ENCODE measurements at places on chromosomes 1 and 21. TPM values are rescaled to one million over a fixed set of nuclear protein-coding genes. Genes with fewer than 3 reads are reported as not detected.

- DNase-seq = no peak
These were observed 71.1 kb downstream of the SETD4 start for GRCh38 chr21:35989138-35989735.

DNA sequence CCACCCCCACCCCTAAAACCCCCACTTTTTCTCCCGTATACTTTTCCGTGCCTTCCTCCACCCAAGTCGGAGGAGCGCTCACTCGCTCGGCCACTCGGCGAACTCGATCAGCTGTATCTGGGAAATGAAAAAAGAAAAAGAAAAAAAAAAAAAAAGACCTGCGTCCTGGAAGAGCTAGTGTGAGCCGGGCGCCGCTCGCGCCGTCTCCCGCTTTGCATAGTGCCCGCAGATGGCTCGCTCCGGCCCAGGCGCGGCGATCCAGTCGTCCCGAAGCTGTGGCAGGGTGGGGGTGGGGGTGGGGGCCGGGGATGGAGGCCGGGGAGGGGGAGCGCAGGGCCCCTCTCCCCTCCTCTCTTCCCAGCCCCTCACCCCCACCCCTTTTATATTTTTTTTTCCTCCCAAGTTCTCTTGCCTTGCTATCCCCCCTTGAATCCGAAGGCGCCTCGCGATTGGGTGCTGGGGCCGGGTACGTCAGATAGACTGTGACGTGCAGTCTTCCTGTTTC lies 299 bp upstream of the PROX1 start:
- DNase-seq = peak; percentile 87

- no peak for DNase-seq
These were observed 26.9 kb downstream of the NENF start for GRCh38 chr1:212459656-212460055.

DNA sequence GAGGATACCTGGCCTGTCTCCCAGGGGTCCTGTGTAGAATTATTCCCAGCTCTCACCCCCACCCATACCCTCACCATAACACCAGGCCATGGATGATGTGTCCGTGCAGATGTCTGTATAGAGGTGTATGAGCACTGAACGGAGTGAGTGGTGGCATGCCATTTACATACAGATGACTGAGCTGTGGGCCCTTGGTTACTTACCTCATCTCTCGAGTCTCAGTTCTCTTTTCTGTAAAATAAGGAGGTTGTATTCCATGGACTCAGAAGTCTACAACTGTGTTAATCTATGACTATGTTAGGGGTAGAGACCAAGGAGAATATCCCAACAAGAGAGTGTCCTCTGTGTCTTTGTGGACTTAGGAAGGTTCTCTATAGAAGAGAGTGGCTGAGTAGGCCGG lies 65.6 kb upstream of the CD1D start:
- no peak for DNase-seq

- DNase-seq = no peak
These were observed 52.5 kb downstream of the MRPL37 start for GRCh38 chr1:54252371-54252936.

GRCh38 chr1:167697667-167698141 lies 24.1 kb upstream of the MPZL1 start:
- no peak for DNase-seq

GRCh38 chr1:68148631-68149030 lies 83.7 kb downstream of the WLS start:
- no peak for DNase-seq

DNA sequence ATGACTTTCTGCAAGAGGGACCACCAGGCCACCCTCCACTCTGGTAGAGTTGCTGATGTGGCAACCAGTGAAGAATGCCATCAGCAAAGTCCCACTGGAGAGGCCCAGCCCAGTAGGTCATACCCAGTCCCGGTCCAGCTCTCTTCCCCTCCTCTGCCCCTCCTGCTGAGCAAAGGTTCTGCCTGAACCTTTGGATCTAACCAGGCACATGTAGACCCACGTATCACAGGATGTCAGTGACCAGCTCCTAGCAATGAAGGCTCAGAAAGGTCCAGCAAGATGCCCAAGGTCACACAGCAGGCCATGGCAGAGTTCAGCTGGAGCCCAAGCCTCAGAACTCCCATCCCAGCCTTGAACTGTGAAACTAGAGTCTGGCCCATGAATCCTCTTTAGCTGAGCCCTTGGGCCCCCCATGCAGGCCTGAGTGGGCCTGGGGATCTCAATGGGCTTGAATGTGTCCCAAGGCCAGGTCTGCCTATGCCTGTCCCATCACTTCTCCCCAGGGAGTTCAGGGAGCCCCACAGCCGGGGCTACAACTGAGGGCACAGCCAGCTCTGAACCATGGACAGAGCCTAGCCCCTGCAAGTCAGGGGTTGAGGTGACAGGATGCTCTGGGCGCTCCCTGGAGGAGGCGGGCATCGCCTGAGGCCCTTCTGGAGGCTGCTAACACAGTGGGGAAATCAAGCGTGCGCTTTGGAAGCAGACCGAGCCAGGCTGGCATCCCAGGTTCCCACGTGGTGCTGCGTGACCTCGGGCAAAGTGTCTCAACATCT lies 21.4 kb upstream of the PADI1 start:
- DNase-seq = no peak

Gene SYT14
- not detected for total RNA-seq

DNA sequence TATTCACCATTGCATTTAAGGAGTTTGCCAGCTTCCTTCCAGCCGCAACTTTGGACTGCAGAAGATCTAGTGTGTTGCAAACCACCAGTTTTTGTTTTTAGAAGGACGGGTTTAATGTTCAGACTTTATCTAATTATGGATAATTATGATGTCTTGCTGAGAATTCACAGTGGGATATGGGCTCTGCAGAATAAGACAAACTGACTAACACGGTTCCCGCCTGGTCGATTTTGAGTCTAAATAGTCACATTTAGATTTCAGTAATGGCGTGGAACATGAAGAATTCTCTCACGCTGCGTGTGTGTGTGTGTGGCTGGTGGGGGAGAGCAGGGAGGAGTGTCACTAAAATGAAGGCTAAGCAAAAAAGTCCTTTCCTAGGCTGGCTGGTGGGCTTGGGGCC lies 48.5 kb upstream of the DMRTB1 start:
- DNase-seq = no peak

DNA sequence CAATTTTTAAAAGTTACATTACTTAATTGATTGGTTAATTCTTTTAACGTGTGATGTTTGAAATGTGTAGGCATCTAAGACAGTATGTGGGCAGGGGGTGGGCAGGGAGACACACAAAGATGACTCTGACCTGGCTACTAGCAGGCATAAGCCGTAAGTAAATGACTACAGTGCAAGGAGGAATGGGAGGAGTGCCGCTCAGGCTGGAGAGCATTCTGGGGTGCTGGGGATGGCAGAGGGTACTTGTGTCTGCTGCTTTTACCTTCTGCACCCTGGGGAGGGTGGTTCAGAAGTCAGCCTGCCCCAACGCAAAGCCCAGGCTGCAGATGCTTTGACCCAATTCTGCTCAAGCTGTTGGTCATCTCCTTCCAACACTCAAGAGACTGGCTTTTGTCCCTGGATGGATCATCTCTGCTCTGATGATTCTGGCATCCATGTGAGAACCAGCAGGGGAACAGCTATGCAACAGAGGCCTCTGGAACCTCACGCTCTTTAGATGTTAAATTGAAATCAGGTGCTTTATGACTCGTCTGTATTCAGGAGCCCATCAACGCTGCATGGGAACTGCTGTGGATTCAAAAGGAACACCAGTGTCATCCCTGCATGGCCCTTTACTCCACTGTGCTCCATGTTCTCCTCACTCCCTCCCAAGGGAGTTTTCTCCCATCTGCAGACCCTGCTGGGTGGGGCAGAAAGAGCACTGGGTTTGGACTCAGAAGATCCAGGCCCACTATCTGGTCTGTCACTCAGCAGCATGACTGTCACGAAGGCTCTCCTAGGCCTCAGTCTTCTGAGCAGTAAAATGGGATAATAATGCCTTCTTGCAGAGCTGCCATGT lies 78.8 kb downstream of the FAM78B start:
- no peak for DNase-seq

DNA sequence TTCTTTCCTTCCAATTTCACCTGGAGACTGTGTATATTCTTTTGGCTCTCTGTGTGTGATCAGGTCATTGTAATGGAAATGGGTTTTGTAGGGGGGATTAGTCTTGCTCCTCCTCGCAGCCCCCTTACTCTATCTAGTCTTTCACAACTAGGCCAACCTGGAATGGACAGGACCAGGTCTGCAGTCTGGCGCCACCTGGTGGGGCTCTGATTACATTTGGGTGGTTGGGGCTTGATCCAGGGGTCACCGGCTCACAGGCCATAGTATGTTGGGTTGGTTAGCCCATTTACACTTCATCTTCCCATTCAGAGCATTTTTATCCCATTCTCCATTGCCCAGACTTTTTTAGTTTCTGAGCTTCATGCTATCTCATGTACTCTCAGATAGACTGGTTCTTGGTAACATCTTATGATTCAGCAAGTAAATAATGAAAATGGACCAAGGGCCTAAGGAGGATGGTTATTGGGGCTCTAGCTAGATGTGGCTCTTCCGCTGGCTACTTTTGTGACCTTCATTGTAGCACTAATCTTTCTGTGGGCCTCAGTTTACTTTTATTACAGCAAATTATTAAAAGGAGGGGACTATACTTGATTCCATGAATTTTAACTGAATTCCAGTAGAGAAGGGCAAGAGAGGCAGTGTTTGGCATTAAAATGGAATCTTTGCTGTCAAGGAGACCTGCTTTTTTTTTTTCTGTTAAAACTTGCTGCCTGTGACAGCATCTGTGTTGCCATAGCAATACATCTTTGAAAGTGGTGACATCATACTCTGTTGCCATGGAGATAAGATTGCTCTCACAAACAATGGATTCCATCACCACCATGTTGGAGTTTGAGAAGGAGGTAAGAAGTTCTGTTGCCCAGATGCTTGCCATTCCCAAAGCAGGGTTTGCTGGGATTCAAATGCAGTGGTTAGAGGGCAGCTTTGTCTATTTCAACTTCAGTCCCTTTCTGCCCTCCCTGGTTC lies 150.1 kb downstream of the PLXNA2 start:
- DNase-seq = peak; percentile 50

DNA sequence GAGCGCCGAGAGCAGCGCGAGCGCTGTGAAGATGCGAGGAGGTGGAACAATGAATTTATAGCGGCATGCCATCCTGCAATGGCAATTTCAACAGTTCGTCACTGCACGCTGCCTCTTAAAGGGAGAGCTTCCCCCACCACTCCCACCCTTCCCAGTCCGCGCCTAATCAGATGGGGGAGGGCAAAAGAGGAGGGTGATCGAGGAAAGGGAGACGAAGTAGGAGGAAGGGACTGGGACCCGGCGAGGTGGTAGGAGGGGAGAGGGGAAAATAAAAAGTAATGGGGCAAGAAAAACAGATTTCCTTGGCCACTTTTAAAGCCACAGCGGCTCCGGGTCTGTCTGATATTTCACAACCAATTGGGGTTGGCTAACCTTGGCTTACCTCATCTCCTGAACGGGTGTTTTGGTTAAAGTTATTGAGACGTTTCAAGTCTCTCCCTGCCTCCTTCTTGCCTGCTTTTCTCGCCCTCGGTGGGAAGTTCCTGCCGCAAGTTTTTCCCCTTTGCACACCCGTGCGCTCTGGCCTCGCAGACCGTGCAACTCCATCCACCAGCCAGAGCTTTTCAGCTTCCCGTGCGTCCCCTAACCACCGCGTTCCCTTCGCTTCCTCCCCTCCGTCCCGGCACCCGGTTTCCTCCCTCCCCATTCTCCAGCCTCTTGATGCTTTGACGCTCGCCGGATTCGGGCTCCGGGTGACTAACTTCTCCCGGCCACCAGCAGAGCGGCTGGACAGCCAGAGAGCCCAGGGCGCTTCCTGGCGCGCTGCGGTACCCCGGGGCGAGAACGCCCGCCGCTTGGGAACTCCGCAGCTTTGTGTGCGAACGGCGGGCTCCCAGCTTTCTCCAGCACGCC lies at the start of gene ADAMTS5:
Gene ADAMTS5, minus strand, starts transcription at position 27 of the 852 bp plus-strand sequence. CDS start 697 bp downstream, outside the sequence.
- DNase-seq = no peak

- peak; percentile 84 for DNase-seq
These were observed 31.5 kb downstream of the SESN2 start for GRCh38 chr1:28290851-28291250.

GRCh38 chr1:203477748-203478147 lies 2.1 kb downstream of the PRELP start:
- no peak for DNase-seq

GRCh38 chr21:32094804-32095203 lies 184.0 kb downstream of the MIS18A start:
- no peak for DNase-seq

DNA sequence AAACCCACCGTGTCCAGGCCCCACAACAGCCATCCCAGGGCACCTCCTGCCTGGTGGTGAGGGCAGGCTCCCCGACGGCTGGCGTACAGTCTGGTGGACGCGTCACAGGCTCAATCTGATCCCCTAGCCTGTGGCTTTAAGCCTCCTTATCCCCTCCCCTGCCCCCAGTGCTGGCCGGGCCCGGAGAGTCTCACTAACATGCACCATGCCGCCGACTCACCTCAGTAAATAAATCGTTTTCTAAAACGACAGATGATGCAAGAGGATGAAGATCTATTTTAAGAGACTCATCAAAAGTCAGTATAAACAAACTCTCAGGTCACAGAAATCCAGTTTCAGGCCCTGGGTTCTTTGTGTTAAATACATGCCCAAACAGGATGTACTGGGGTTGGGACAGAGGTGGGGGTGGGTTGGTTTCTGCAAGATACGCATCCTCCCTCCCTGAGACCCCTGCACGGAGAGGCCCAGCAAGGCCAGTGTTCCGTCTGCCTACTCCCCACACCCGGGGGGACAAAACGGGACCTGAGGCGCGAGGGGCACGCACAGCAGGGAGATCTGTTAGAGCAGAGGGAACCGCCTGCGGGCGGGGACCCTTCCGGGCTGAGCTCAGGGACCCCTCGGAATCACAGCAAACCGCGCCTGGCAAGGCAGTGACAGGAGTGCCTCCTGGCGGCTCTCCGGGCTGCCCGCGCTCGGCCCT lies 3.1 kb downstream of the PANK4 start:
- no peak for DNase-seq

- no peak for DNase-seq
These were observed 450.4 kb downstream of the GPATCH2 start for GRCh38 chr1:217180443-217180842.

Gene KRTAP10-7
- not detected for total RNA-seq

DNA sequence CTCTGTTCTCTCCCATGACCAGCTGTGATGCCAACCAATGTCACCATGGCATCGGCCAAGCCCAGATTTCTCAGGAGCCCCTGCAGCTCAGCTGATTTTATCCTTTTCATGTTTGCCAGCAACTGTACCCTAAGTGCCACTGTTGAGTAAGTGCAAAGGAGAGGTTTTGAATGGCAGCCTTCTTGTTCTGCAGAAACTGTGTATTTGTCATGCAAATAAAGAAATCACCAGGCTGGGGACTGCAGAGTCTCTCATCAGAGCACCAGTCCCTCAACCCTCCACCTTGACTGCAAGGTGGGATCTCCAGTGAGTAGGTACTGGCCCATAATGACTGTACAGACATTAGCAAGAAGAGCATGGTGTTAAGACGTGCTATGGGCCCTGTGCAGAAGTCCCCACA lies 26.6 kb downstream of the C8B start:
- DNase-seq = no peak

DNA sequence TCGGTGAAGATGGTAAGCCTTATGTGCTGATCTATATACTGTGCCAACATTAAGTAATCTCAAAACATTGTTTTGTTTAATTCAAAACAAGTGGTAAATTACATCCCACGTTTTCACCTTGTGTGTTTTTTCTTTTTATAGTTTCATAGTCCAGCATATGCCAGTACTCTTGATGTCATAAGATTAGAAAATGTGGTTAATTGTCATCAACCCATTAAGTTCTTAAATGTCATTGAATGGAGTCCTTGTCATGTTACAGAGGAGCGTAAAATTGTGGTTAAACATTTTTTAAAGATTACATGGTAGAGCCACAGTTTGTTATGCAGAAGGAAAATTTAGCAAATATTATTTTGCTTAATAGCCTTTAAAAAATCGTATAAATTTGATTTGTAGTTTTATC lies 93.1 kb downstream of the FNBP1L start:
- no peak for DNase-seq

- DNase-seq = no peak
These were observed 6.9 kb upstream of the NOS1AP start for GRCh38 chr1:162062542-162063015.
